M059J (cell line): ENCODE measurements at places on chromosomes 12 and 14. TPM values are rescaled to one million over a fixed set of nuclear protein-coding genes. Genes with fewer than 3 reads are reported as not detected.

DNA sequence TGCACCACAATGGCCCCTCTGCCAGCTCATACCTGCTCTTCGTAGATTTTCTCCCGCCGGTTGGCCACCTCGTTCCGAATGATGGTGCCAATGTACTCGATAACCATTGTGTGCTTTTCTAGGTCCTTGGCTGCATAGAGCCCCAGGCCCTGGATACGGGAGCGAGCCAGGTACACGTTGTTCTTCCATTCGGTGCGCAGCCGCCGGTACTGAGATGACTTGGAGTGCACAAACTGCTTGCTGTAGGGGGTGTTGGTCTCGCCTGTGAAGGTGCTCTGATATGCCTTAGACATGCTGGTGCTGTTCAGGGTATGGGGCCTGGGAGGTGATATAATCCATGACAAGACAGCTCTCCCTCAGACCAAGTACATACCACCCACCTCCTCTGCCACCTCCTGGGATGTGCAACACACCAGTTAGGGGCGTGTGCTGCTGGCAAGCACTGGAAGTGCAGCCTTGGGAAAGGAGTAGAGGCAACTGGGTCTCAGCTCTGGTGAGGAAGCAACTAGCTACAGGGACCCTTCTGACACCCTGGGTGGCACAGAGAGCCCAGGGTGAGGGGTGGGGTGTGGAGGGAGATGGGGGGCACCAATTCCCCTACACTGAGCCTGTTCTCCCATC is 4.1 kb upstream of the PRKAG1 start:
- no peak for DNase-seq

GRCh38 chr14:80933686-80934085 is 7.9 kb downstream of the CEP128 start:
- DNase-seq: no peak

DPF3 gene
- 5.4 and 8.3 TPM in 2 replicates for total RNA-seq

DNA sequence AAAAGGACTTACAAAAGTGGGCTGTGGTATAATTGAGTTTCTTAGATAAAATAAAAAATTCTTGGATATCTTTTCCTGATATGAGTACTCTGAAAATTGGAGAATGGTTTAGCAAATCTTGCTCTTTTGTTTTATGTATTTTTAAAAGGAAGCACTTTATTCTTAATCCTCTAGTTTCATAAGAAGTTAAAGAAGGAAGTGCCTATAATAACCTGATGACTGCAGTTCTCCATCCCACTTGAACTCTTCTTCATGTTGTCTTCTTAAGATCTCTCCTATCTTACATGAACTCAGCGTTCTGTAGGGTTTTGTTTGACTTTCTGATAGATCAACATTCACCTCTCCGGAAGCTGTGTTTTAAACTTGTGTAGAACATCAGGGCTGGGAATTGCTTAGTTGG is 271.0 kb downstream of the ERC1 start:
- DNase-seq: no peak

DNA sequence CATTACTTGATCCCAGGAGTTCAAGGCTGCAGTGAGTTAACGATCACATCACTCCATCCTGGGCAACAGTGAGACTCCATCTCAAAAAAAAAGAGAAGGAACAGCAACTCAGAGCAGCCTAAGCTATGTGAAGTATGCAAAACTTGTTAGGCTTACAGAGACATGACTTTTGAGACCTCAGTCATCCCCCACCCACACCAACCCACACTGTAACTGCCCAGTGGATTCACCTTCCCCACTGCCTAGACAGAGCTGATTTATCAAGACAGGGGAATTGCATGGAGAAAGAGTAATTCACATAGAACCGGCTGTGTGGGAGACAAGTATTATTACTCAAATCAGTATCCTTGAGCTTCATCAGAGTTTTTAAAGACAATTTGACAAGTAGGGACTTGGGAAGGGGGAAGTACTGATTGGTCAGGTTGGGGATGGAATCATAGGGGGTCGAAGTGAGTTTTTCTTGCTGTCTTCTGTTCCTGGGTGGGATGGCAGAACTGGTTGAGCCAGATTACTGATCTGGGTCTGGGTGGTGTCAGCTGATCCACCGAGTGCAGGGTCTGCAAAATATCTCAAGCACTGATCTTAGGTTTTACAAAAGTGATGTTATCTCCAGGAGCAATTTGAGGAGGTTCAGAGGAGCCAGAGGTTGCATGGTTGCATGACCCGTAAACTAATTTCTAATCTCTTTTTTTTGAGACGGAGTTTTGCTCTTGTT is 6.2 kb upstream of the WDR89 start:
- no peak for DNase-seq

GPR84 gene
- total RNA-seq: not detected in 2 replicates

DNA sequence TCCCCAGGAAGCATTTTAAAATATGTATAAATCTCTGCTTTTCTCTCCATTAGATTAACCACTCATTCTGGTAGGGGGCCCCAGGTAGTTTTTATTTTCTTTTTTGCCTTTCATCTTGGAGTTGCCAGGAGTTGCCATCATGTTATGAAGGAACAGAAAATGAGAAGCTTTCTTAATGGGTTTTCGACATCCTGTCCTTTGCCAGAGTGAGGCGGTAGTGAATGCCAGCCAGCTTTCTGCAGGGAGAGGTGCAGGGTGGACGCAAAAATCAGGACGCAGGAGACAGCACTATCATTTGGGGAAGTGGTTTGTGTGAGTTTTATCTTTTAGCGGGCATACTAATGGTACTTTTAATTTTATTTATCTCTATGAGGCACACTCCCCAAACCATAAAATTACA is 1.7 kb downstream of the RASSF8 start:
- DNase-seq: peak; percentile 56

- peak; percentile 3 for DNase-seq
These were observed 8.5 kb upstream of the SYNJ2BP start for GRCh38 chr14:70425354-70425753.
